ENCODE measurements at places on chromosomes 16 and 17.

- DNase-seq: no peak
Measured at GRCh38 chr16:57570301-57571070, 28.0 kb downstream of the ADGRG5 start.

DNA sequence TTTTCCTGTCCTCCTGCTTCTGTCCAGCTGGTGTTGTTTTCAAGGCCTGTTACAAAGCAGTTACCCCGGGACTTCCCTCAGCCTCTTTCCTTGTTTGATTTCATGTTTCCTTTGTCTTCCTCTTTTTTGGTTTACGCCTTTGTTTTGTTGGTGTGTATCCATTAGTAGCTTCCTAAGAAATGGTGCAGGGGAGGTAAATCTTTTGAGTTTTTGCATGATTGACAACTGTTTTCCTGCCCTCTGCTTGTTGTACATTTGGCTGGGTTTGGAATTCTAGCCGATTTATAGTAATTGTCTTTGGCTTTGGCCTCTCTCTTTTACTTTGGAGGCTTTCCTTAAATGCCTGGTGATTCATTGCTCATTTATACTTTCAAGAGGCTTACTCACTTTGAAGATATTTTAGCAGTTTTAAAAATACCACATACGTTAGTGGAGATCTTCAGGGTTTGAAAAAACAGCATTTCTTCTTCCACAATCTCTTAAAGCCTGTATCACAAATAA is 32.8 kb downstream of the DNAH2 start:
- DNase-seq: no peak

DNA sequence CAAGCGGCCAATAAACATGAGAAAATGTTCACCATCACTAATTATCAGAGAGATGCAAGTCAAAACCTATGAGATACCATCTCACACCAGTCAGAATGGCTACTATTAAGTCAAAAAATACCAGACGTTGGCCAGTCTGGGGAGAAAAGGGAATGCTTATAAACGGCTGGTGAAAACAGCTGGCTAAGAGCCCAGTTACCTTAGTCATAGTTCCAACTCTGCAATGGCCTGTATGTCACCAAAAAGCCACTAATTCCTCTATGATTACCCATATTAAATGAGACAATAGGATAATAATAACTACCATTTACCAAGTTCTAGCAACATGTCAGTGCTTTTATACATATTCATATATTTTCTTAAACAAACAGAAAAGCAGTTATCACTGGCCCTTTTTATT is 42.9 kb upstream of the CDRT4 start:
- DNase-seq: peak; percentile 8

- no peak for DNase-seq
Measured at GRCh38 chr17:78779850-78780249, 2.2 kb downstream of the CYTH1 start.

- no peak for DNase-seq
Measured at GRCh38 chr17:57391076-57391825, 134.9 kb downstream of the MSI2 start.

GRCh38 chr16:87295259-87295658 is 21.9 kb downstream of the C16orf95 start:
- no peak for DNase-seq

All from inflammatory macrophage treated with lipopolysaccharide for 1 hour (primary cell).